ENCODE measurements at places on chromosomes 11 and 22. TPM values are rescaled to one million over a fixed set of nuclear protein-coding genes. Genes with fewer than 3 reads are reported as not detected.

KDELR3 gene
- polyA plus RNA-seq: 6.8 TPM

RPS6KB2 gene
- 74.1 TPM for polyA plus RNA-seq

DNA sequence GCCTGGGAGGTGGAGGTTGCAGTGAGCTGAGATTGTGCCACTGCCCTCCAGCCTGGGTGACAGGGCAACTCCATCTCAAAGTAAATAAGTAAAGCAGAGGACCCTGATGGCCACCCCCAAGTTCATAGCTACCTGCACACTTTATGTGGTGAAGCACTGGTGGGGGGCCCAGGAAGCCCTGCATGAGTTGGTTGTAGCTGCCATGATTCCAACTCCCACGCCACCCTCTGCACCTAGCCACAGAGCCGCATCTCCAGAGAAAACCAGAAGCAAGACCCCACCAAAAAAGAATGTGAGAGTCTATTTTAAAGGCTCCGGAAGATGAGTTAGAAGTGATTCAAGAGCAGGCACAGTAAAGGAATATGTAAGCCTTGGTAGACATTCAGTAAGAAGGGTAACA lies 20.4 kb upstream of the TMA7B start:
- peaks cover 10% of the 10 kb centered on the region for H3K27me3 ChIP-seq
- no peak overlapping the region for H3K27ac ChIP-seq

CARD18 gene
- not detected for polyA plus RNA-seq

KRTAP5-10 gene
- not detected for polyA plus RNA-seq

SCN2B gene
- polyA plus RNA-seq: 0.46 TPM

GRCh38 chr11:134861490-134862104 lies 449.6 kb upstream of the B3GAT1 start:
- DNase-seq: no peak
- no peak overlapping the region for H3K27ac ChIP-seq
- H3K36me3 ChIP-seq: no peaks in the 10 kb centered on the region
- no peak overlapping the region for H3K4me3 ChIP-seq

GRCh38 chr11:9977554-9977953 lies 313.7 kb downstream of the SWAP70 start:
- H3K27ac ChIP-seq: no peak overlapping the region
- no peaks in the 10 kb centered on the region for H3K27me3 ChIP-seq
- H3K4me1 ChIP-seq: no peaks in the 10 kb centered on the region
- no peak for DNase-seq
- peaks cover 8% of the 10 kb centered on the region for H3K36me3 ChIP-seq
- H3K4me3 ChIP-seq: no peak overlapping the region

GRCh38 chr11:88363648-88364065 lies 26.1 kb upstream of the CTSC start:
- no peaks in the 10 kb centered on the region for H3K36me3 ChIP-seq
- DNase-seq: no peak
- H3K27ac ChIP-seq: no peak overlapping the region
- H3K27me3 ChIP-seq: no peaks in the 10 kb centered on the region
